ENCODE measurements at places on chromosomes 2 and 18.

GRCh38 chr2:145007093-145007959 lies 487.4 kb upstream of the ZEB2 start:
- DNase-seq, result peak; percentile 97

- peak; percentile 8 for DNase-seq
Measured at GRCh38 chr2:7748717-7749415, 831.7 kb downstream of the RNF144A start.

GRCh38 chr2:158905784-158906183 lies 62.7 kb upstream of the TANC1 start:
- DNase-seq, result no peak

- DNase-seq, result no peak
Measured at GRCh38 chr2:201185863-201186262, 2.9 kb downstream of the CASP10 start.

- DNase-seq, result no peak
Measured at GRCh38 chr2:42503291-42503690, 9.5 kb upstream of the KCNG3 start.

DNA sequence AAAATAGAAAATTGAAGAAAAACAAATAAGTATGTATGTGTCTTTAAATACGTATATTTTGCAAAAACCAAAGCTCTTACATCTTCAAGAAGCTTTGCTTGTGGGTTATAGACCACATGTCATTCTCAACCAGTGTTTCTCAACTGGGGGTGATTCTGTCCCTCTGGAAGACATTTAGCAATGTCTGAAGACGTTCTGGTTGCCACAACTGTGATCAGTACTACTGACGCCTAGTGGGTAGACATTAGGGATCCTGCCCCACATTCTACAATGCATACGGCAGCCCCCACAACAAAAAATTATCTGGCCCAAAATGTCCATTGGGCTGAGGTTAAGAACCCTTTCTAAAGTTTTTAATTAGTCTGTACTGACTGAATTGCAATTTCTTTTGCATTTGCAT lies 48.4 kb downstream of the UNC50 start:
- no peak for DNase-seq

GRCh38 chr2:160869411-160869810 lies 290.8 kb upstream of the TANK start:
- DNase-seq, result peak; percentile 96

DNA sequence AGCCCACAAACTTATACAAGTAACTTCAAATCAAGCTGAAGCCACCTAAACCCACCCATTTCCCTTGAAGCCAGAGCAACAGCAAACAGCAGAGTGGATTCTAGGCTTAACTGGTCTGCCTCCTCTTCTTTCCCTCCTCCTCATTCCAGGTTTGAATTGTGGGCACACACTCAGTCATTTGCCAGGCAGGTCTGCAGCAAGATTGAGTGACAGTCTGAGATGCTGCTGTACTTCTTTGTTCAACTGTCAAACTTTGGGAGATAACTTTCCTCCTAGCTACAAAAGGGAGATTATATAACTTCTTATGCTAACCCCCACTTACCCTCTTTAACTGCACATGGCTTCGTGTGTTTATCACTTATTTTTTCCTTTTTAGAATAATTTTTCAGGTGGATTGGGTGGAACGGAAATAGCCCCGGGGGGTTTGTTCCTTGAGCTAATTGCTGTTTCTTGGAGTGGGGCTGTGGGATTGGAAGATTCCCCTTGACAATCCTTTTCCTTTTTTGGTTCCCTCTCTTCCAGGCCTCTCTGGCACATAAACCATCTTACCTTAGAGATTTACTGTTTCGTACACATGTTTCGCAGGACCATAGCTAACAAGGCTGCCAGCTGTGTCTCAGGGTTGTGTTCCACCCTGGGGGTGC lies 55.0 kb downstream of the RNF144A start:
- no peak for DNase-seq

DNA sequence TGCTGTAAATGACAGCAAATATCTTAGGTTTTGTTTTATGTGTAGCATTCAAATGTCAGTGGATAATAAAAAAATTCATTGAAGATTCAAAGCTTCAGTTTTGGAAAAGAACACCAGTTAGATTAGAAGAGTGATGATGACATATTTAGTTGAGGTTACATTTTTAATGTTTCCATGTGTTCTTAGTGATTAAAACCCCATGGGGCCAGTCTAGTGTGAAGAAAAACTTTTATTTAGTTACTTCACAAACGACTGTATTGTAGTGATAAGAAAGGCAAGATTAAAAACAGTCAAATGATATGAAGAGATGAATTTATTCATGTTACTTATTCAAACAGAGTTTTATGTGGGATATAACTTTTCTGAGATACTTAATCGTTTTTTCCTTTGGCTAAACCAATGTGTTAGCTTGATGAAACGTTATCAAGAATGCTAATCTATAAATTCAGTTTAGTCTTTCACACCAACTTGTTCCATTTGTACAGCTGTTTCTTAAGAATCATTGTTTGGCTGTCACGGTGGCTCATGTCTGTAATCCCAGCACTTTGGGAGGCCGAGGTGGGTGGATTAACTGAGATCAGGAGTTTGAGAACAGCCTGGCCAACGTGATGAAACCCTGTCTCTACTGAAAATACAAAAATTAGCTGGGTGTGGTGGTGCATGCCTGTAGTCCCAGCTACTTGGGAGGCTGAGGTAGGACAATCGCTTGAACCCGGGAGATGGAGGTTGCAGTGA lies 11.6 kb downstream of the BMPR2 start:
- DNase-seq, result peak; percentile 56

GRCh38 chr18:35522130-35522959 lies 24.6 kb upstream of the INO80C start:
- DNase-seq, result peak; percentile 13

DNA sequence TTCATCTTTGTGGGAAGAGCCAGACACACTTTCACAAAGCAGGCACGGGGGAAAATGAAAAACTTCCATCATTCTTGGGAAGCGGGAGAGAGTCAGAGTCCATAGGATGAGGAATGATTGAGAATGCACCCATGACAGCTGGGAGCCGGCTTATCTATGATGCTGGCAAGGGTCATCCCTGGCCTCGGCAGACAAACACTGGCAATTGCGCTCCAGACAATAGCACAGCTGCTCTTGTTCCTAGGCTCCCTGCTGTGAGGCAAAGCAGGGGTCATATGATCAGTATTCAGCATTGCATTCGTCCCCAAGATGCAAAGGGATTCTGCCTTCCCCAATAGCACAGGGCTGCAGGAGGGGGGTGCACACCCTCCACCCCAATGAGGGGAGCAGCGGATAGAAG lies 33.0 kb downstream of the CYRIA start:
- DNase-seq, result no peak

DNA sequence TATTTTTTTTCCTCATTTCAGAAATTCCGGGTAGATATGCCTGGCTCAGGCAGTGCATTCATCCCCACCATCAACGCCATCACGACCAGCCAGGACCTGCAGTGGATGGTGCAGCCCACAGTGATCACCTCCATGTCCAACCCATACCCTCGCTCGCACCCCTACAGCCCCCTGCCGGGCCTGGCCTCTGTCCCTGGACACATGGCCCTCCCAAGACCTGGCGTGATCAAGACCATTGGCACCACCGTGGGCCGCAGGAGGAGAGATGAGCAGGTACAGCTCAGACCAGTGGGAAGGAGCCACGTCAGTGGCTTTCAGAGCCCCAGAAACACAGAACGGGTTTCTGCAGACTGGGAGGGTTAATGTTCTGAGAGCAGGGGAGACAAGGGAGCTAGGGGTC lies 11.4 kb downstream of the FOSL2 start:
- no peak for DNase-seq

GRCh38 chr2:129733579-129733978 lies 245.9 kb upstream of the RAB6C start:
- DNase-seq, result no peak

DNA sequence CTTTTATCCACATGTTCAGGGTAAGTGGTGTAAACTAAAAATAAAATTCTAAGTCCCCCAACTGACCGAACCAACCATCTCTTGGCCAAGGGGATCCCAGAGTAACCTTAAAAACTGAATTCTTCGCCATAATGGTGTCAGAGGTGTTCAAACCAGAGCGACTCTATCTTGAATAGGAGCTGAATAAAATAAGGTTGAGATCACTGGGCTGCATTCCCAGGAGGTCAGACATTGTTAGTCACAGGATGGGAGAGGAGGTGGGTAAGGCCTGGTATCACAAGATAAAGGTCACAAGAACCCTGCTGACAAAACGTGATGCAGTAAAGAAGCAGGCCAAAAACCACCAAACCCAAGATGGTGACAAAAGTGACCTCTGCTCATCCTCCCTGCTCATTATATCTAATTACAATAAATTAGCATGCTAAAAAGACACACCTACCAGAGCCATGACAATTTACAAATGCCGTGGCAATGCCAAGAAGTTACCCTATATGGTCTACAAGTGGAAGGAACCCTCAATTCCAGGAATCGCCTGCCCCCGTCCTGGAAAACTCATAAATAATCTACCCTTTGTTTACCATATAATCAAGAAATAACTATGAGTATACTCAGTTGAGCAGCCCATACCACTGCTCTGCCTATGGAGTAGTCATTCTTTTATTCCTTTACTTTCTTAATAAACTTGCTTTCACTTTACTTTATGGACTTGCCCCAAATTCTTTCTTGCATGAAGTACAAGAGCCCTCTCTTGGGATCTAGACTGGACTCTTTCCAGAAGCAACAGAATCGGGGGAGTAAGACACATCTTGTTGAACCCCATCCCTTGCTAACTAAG lies 302.4 kb downstream of the STK39 start:
- peak; percentile 44 for DNase-seq

Measured in cardiac fibroblast (primary cell).